ENCODE measurements at places on chromosomes 2 and 18.

GRCh38 chr2:214676421-214677089, 132.9 kb downstream of the BARD1 start:
- DNase-seq: no peak

DNA sequence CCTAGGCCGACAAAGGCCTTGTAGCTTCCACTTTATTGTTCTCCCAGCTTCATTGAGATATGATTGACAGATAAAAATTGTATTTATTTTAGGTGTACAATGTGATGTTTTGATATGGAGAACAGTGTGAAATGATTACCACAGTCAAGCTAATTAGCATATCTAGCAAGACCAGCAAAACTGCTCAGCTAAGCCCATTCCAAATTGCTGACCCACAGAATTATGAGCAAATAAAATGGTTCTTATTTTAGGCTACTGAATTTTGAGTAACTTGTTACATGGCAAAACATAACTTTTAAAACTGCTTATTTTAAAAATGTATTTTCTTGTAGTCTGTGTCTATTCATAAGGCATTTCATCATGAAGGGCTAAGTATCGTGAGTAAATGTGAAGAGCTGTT, 8.6 kb upstream of the SELENOI start:
- DNase-seq: no peak

GRCh38 chr2:58992062-58992706, 751.1 kb upstream of the FANCL start:
- DNase-seq: no peak

GRCh38 chr2:208799397-208799796, 392.8 kb downstream of the PTH2R start:
- DNase-seq: no peak

- DNase-seq: no peak
Observed at GRCh38 chr18:58116818-58117217, 72.8 kb downstream of the NEDD4L start.

DNA sequence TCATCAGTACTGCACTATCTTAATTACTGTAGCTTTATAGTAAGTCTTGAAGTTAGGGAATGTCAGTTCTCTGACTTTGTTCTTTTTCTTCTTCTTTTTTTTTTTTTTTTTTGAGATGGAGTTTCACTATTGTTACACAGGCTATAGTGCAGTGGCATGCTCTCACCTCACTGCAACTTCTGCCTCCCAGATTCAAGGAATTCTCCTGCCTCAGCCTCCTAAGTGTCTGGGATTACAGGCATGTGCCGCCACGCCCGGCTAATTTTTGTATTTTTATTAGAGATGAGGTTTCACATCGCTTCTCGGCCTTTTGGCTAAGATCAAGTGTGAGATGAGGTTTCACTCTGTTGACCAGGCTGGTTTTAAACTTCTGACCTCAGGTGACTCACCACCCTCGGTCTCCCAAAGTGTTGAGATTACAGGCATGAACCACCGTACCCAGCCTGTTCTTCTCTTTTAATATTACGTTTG, 41.9 kb upstream of the TANC1 start:
- DNase-seq: no peak

DNA sequence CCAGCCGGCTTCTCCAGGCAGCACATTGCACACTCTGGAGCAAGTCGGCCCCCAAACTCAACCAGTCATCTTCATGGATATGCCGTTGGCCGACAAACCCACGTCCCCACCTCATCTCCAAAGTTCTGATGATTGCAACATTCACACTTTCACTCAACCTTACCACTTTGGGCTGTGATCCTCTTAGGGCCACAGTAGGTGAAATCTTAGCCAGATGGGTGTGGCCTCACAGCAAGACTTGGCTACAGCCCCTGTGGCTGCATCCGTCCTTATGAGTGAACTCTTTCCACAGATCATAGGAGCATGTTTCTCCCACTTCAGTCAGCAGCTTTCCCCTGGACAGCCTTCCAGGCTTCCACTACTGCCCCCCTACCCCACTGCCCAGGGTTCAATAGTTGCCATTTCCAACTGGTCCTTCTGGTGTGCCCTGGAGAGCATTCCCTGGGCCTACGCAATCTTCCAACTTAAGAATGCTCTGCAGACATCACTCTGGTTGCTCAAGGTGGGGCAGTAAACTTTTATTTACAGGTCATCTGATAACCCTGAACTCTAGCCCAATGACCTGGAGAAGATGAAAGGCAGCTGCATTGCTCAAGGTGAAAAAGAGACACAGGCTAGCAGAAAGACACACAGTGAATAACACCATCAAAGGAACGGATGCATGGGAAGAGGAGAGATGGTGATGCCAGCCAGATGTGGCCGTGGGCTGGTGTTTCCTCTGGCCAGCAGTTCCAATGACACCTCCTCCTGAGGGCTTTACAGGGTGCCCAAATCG, 34.5 kb downstream of the ARL4C start:
- no peak for DNase-seq

All from SHP77 treated with DMSO at 0.1 percent for 48 hours (cell line).